ENCODE measurements at places on chromosomes 11 and 22.

DNA sequence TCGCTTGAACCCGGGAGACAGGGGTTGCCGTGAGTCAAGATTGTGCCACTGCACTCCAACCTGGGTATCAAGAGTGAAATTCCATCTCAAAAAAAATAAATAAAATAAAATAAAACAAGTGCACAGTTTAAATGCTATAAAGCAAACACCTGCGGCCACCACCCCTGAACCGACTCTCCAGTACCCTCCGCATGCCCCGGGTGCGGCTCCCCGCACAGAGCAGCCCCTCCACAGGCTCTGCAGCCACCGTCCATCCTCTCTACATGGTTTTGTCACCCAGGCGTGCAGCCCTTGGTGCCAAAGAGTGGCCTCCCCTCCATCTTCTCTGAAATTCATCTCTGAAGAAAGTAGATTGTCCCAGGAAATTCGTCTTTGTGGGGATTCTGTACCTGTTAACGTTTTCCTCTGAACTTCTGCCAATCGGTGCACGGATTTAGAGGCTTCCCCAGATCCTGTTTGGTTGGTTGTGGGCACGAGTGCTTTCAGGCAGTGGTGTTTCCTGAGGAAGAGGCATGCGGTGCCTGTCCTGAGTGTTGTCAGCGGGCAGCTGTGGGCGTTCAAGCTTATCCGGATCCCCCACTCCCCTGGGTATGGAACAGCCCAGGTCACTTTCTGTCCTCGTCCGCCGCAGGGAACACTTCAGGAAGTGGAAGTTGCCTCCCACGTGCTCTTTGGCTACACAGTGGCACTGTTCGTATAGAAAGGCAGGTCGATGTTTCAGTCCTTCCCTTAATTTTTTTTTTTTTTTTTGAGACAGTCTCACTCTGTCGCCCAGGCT, 4.1 kb downstream of the MIOX start:
- DNase-seq, result no peak

DNA sequence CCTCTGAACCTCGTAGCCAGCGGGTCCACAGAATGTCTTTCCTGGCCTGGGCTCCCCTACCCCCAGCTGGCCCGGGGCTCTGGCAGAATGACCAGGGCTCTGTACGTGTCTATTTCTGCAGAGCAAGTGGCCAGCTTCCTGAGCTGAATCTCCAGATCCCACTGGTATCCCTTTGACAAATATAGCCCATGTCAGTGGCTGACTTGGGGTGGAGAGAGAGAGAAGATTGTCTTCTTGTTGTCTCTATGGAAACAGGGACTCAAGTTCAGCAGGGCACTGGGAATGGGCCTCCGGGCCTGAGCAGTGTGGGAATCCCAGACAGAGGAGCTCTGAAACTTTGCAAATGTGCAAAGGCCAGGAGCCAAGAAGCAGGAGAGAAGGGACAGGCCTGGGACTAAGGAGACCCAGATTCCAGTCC, 33.9 kb downstream of the ANO1 start:
- DNase-seq, result no peak

DNA sequence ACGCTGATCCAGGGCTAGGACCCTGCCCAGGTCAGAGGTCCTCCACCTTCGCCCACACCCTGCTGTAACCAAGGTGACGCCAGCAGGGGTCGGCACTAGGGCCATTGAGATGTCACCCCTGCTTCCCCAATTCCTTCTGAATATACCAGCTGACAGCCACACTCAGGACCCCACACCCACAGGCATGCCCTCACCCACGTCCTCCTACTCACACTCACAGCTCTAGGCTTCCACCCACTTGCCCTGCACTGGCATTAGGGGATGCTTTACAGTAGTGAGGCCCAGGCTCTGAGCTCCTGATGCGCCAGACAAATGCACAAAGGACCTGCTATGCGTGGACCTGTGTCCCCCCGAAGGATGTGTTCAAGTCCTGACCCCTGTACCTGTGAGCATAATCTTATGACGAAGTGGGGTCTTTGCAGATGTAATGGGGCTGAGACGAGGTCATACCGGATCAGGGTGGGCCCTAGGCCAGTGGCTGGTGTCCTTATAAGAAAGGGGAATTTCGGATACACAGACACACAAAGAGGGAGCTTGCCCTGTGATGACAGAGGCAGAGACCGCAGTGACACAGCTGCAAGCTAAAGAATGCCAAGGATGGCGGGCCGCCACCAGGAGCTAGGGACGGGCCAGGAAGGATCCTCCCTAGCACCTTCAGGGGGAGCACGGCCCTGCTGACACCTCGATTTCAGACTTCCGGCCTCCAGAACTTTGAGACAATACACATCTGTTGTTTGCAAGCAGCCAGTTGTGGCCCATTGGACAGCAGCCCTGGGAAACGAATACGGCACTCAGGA, 11.2 kb downstream of the WNT11 start:
- no peak for DNase-seq

DNA sequence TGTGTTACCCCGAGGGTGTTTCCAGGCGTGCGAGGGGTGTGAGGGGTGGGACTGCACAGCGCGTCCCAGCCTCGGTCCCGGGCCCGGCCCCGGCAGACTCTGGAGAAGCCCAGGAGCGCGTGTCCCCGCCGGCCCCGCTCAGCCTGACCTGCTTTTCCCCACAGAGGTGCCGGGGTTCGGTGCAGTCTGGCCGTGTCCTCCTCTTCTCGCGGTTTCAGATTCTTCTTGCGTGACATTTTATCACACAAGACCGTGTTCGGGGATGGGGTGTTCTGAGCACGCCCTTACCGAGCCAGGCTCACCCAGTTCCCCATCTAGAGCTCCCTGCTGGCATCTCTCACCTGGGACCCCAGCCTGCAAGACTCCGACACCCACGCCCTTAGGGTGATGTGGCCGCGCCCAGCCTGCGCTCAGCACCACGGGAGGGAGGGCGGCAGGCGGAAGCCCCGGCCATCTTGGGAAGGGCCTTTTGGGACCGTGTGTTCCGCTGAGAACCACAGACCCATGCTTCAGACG, 775.6 kb downstream of the BRD1 start:
- peak; percentile 46 for DNase-seq

GRCh38 chr11:127485541-127485940, 485.0 kb upstream of the KIRREL3 start:
- no peak for DNase-seq

DNA sequence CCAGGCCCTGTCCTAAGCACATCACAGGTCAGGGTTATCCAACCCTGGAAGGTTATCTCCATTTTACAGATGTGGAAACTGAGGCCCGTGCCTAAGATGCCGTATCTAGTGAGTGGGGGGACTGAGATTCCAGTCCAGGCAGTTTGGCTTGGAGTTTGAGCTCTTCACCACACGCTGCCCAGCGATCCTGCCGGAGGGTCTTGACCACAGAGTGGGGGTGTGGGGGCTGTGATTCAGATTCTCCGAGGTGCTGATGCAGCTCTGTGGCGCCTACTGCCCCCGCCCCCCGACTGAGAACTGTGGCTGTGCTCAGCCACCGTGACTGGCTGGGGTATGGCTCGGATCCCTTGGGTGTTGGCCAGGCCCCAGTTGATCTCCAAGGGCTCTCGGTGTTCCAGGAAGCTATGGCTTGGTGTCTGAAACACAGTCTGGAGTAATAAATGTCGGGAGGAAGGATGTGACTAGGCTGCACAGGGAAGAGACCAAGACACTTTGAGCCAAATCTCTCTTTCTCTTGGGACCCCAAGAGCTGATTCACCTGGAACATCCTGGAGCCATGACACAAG, 60.6 kb upstream of the RASD2 start:
- no peak for DNase-seq

GRCh38 chr22:49567899-49568750, 259.5 kb downstream of the BRD1 start:
- DNase-seq, result no peak

- no peak for DNase-seq
These were observed 15.2 kb downstream of the ROBO4 start for GRCh38 chr11:124882339-124883071.

DNA sequence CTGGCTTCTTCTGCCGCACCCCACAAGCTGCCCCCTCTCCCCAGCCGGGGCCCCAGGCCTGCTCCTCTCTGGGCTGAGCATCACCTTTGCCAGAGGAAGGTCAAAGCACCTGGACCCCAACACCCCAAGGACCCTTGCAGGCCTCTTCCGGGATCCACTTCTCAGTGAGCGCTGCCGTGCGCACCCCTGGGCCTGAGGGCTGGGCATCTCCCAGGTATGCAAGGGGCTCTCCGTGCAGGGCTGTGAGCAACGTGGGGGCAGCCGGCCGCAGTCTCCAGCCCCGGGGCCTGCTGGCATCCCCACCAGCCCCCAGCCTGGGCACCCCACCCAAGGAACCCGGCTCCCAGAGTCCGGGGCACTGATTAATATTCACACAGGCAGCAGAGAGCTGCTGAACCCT, 64.0 kb downstream of the BRD1 start:
- no peak for DNase-seq

DNA sequence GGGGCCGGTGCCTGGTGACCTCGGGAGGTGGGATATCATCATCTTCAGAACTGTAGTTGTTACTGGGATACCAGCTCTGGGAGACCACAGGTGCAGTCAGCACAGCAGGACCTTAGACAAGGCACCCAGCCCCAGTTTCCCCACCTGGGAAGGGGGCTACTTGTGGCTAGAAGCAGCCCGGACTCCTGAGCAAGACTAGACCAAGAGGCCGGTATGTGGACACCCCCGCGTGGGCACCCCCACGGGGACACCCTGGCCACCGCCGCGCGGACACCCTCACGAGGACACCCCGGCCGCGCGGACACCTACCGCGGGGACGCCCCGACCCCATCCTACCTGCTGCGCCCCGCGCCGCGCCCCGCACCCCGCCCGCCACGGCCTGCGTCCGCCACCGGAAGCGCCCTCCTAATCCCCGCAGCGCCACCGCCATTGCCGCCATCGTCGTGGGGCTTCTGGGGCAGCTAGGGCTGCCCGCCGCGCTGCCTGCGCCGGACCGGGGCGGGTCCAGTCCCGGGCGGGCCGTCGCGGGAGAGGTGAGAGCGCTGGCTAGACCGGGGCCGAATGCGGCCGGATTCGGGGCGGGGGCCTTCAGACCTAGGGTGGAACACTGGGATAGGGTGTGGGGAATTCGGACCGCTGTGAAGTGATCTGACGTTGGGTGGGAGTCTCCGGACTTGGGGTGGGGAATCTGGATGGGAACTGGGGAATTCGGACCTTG, at the start of the genes COMT and TXNRD2:
TSS of gene COMT (plus strand) at position 408 of the 718 bp plus-strand sequence. CDS start 20,755 bp downstream, outside the sequence.
TSS of gene TXNRD2 (minus strand) at position 454 of the 718 bp plus-strand sequence. CDS start at position 439, 15 bp downstream.
- DNase-seq, result peak; percentile 50

- DNase-seq, result no peak
These were observed 227.5 kb upstream of the ZC3H12C start for GRCh38 chr11:109865548-109866186.

GRCh38 chr11:62423012-62423411, 4.2 kb downstream of the SCGB1A1 start:
- DNase-seq, result no peak

GRCh38 chr11:48031602-48032001, 51.2 kb downstream of the PTPRJ start:
- DNase-seq, result no peak

- peak; percentile 9 for DNase-seq
These were observed 56.9 kb upstream of the PRSS23 start for GRCh38 chr11:86743223-86744118.

- no peak for DNase-seq
These were observed 7.9 kb upstream of the ALKBH8 start for GRCh38 chr11:107573438-107573837.

DNA sequence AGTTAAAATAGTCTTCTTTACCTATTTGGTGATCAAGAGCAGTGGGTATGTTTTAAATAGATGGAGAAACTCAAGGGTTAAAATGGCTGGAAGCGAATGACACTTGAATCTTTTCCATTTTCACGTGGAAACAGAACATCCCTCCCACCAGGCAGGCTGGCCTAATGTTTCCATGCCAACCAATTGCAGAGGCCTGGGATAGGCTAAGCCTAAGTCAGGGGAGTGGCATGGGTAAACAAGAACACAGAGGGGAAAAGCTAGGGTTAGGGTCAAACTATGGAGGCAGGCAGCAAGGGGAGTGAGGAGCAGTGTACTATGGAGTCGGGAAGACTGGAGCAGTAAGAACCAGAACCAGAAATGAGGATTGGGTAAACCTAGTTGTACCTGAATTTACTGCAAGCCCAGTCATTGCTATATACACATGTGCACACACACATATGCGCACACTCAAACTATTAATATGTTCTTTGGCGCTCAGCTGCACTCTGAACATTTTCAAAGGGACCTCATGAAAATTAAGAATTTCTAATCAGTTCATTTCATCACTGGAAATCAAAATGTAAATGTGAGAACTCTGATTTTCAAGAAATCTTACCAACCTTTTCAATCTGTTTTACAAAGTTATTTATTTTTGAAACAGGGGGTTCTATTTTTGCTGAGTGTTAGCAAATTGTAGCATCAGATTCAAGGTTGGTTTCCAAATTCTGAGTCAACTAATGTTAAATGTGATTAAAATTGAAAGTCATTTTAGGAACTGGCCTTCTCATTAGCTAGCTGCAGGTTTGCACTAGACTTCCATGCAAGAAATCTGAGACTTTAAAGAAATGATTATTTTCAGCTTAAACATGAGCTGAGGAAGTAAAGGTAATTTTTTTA, 327.0 kb upstream of the CCDC90B start:
- DNase-seq, result no peak

- DNase-seq, result no peak
These were observed 65.5 kb downstream of the GRIK4 start for GRCh38 chr11:120577041-120577440.

- DNase-seq, result no peak
These were observed 32.1 kb downstream of the KCNJ4 start for GRCh38 chr22:38422611-38423511.

DNA sequence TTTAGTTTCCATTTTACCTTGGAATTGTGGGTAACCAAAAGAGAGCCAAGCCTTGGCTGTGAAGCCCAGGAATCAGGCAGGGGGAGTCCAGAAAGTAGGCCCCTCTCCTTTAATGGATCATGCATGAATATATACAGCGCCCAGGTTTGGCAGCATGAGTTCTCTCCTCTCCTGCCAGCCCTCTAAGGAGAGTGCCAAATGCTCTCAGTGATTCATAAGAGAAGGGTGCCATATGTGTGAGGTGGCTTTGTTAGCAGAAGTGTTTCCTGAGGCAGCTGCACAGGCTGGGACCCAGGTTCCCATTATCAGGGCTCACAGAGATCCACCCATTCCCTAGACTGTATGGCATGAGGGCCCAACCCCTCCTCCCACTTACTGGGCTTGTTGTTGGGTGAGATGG, 52.3 kb upstream of the SCUBE2 start:
- no peak for DNase-seq

DNA sequence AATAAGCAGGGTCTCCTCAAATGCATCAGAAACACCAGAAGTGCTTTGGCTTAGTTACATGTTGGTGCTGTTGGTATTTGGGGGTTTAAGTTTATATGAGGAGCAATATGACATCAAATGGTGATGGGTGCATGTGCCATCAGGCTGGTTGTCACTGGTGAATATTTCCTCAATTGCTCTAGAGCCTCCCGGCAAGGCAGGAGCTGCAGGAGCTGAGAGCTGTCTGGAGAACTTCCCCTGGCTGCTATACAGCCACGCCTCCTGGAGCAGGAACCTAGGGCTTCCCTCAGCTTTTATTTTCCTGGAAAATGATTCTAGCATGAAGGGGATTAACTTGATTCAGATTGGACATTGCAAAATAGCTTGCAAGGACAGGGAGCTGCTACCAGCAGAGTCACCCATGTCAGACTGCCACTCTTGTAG, 15.8 kb downstream of the IGLL5 start:
- no peak for DNase-seq

DNA sequence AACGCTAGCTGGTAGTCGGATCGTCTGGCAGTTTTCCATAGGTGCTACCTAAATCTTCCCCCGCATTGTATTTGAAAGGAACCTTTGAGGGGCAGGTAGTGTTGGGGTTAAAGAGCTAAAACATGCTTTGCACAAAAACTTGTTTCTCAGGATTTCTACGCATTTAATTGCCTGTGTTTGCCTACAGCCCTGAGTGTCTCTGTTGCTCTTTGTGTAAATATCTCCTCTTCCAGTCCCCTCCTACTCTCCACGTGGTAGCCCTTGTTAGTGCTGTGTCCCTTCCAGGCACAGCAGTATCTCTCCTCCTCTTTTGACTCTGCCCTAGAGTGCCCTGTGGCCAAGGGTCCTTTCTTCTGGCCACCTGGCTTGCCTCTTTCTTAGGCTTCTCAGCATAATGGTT, 81.7 kb downstream of the BARX2 start:
- DNase-seq, result no peak
